ENCODE measurements at places on chromosomes 11 and 22.

DNA sequence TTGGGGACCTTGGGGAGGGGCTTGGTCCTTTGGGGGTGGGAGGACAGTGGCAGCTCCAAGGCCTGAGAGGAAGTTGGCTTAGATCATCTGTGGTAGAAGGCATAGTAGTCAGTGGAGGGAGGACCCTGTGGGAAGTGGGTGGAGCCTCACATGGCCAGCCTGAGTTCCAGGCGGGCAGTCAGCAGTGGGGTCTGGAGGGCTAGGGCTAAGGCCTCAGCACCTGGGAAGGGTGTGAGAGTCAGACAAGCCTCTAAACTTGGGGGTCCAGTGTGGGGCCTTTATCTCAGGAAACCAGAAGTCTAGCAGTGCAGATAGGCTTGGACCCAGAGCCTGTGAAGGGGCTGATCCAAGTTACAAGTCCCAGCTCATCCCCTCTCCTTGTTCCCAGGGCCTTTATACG is 4.0 kb downstream of the NLRX1 start:
- DNase-seq = no peak

- DNase-seq = peak; percentile 73
Observed at GRCh38 chr11:66388780-66389386, 17.3 kb upstream of the SLC29A2 start.

GRCh38 chr11:45272701-45273100 is 13.4 kb downstream of the SYT13 start:
- DNase-seq = no peak

GRCh38 chr22:43550024-43550620 is 138.3 kb downstream of the MPPED1 start:
- DNase-seq = no peak

- no peak for DNase-seq
Observed at GRCh38 chr11:57552479-57552878, 15.0 kb downstream of the UBE2L6 start.

DNA sequence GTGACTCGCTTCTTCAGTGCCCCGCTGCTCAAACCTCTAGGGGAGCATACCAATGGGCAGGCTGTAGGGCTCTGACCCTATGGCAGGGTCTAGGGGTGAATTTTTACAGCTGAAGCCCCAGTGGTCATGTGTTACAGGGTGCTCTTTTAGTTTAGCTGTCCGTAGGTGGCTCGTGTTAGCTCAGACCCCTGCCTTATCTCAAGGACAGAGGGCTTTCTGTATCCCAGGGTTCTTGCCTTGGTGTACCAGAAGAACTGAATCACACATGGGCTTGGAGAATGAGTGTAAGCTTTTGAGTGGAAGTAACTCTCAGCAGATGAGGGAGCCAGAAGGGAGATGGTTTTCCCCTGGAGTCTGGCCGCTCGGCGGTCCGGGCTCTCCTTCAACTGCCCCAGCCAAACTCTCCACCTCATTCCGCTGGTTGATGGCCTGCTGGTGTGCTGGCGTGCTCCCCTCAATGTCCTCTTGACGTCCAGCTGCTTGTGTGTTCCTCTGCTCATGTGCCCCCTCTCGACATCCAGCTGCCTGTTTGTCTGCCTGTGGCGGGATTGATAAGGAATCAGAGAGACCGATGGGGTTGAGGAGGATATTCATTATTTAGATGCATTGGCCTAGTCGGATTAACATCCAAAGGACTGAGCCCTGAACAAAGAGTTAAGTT is 37.5 kb downstream of the BIRC2 start:
- no peak for DNase-seq

- DNase-seq = no peak
Observed at GRCh38 chr11:119909495-119909894, 180.5 kb upstream of the NECTIN1 start.

- DNase-seq = no peak
Observed at GRCh38 chr11:5694642-5695041, 5.1 kb downstream of the TRIM22 start.

DNA sequence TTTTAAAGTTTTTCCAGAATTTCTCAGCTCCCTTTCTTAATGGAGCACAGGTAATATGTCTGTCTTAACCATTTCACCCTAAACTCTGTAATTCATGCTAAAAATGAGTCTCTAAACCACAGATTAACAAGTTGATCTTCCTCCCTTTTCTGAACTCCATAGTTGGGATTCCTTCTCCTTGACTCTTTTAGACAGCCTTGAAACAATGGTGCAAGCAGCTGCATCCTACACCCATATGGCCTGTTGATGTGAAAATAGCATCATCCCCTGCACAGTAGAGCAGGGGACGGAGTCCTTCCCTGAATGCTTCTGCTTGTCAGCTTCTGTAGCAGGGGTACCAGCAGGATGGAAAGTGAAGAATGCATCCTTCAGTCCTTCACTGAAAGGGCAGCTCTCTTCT is 192.8 kb upstream of the SORL1-AS1 start:
- no peak for DNase-seq

DNA sequence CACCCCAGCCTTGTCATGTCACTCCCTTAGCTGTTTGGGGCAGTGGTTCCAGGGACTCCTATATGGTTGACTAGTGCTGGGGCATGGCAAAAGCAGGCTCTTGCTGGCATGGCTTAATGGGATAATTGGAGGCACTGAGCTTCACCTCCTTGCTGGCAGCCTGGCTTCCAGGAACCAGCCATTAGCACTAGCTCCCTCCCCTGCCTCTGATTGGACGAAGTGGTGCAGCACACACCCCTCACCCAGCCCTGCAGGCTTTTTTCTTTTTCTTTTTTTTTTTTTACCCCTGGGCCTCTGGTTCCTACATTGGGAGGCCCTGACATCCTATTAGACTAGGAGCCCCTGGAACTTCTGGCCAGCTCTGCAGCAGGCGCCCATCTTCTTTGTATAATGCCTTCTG is 18.6 kb downstream of the PHLDB1 start:
- no peak for DNase-seq

DNA sequence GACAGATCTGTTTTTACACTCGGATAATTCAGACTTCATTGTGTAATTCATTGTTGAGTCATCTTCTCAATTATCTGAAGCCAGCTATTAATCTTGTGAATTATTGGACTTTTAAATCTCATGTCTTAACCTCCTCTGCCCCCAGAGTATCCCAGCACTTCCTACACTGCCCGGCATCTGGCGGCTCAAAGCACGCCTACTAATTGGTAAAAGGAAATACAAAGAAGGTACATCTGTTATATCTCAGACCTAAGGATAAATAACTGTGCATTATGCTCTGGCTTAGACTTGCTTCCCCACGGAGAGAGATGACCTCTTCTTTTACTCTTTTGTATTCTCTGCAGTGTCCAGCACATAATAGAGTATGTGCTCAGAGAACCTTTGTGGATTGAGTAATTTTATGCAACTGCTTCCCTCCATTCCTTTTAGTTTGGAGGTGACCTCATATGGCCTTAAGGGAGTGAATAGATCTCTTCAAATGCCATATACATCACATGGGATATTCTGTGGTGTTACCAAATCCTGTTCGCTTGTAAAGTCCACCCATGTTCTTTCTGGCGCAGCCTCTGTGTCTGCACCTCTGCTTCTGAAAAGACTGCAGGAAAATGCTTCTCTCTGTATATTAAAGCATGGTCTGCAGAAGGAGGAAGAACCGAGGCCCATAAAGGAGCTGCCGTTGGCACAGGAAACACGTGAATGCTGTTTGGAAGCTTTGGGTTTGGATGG is 125.6 kb upstream of the SORL1-AS1 start:
- no peak for DNase-seq

DNA sequence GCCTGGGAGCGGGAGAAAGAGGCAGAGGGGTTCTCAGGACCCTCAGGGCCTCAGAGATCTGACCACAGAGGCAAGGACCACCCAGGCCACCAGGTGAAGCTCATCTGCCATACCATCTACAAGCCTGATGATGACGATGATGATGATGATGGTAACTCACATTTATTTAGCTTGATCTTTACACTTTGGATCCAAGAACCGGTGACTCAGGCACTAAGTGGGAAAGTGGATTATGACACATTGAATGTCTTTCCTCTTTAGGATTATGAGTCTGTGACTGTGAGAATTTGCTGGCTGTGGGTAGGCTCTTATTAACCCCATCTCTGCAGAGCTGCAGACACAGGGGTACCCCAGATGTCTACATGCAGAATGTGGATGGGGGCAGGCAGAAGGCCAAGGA is 110.3 kb downstream of the DSCAML1 start:
- no peak for DNase-seq

DNA sequence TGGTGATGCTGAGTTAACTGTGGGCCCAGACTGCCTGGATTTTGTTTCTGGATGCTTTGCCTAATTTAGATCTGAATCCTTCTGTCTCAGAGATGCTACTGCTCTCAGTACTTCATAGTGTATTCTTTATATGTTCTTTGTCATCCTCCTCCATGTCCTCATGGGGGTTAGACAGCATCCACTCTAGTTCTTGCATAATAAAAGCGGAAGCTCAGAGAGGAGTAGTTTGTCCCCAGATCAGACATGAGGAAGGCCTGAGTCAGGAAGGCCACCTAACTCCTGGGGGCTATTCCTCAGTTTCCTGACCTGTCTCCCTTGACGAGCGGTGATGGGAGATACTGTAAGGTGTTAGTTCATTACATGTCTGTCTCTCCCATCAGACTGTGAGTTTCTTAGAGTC is 90.2 kb downstream of the SCN3B start:
- DNase-seq = no peak

GRCh38 chr22:40534379-40535188 is 101.9 kb downstream of the MRTFA start:
- DNase-seq = peak; percentile 46

DNA sequence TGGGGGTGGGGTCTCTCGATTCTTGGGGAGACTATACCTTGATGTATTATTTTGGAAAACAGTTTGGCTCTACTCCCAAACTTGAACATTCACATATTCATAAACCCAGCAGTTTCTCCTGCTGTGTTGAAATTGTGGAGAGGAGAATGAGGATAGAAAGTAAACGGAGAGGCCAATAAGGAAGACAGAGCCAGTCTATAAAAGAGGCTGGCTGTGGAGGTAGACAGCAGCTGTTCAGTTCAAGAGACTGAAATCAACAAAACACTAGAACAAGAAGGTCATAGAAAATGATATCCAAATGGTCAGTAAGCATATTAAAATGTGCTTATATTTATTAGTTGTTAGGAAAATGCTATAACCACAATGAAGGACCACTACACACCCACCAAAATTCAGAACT is 1.9 kb upstream of the MOGAT2 start:
- no peak for DNase-seq

- DNase-seq = no peak
Observed at GRCh38 chr11:14641801-14642200, 1.8 kb upstream of the PDE3B start.

DNA sequence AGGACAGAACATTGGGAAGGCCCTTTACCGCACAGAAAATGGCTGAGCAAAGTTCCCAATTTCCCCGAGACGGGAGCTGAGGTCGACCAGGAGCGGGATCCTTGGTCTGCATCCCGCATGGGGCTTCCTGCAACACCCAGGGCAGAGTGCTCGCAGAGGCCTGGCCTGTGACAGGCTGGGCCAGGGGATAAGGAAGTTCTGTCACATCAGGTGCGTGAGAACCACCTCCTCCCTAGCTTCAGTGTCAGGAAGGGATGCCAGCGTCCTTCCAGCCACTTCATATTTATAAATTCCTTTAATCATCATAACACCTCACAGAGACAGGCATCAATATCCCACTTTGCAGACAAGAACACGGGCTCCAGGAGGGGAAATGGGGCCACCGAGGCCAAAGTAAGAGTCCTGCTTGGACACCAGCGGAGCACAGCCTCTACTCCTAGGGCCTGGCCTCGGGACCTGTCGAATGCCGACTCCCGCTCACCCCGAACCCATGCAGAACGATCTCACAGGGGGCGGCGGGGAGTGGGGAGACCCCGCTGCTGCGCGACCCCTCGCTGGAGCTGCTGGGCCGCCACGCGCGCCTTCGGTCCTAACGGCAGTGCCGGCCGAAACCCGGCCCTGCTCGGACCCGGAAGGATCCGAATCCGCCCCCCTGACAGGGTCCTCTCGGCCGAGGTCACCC is 532 bp downstream of the BET1L start:
- peak; percentile 44 for DNase-seq

- no peak for DNase-seq
Observed at GRCh38 chr11:93548679-93549319, 5.6 kb upstream of the SMCO4 start.

DNA sequence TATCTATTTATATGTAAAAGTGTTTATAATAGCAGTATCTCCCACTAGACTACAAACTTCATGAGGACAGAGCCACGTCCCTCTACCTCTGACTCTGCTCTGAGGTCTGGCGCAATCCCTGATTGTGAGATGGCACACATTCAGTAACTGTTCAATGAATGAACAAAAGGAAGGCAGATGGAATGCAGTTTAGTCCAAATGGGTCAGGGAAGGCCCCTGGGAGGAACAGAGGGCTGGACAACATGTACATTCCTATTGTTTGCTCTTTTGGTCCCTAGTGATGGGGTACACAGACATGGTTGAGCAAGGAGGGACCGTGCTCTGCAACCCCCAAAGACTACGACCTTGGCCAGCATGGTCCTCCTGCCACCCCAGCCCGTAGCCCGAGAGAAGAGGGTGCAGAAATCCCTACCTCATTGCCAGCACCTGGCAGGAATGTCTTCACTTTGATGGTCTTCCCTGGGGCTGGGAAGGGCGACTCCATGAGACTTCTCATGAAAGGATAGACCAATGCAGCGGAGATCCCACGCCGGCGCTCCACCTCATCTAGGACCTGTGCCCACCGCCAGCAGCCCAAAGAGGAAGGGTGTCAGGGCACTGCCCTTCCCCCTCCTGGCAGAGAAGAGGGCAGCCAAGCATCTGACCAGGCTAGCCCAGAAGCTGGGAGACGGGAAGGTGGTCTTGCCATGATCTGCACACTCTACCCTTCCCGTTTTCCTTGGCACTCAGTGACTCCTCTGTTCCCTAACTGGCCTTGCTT is 24.3 kb downstream of the RPL27A start:
- DNase-seq = no peak

DNA sequence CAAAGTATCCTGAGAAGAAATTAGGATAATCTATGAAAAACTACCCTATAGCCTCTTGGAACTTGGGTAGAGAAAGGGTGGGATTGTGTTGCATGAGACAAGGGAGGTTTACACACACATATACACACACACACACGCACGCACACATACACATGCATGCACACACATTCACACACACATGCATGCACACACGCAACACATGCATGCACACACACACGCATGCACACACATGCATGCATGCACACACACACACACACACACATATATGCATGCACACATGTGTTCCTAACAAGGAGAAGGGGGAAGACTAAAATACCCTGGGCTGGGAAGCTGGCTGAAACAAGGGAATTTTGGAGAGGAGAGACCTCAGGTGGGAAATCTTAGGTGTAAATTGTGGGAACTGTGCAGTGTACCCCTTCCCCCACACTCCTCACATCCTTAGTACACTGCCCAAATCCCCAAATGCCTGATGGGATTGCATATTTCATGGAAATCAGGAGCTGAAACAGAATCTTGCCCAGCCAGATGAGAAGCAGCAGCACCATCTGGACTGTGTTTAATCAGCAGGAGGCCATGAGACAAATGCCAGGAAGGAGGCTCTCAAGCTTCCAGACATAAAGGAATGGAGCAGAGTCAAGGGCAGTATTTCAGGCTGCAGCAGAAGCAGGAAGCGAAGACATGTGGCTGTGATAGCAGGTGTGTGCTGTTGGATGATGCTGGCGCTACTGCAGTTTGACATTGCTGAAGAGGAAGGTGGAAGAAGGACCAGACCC is 14.6 kb upstream of the POLD3 start:
- no peak for DNase-seq

Measured in GM20000 (cell line).